ENCODE measurements at places on chromosomes 5 and 9.

DNA sequence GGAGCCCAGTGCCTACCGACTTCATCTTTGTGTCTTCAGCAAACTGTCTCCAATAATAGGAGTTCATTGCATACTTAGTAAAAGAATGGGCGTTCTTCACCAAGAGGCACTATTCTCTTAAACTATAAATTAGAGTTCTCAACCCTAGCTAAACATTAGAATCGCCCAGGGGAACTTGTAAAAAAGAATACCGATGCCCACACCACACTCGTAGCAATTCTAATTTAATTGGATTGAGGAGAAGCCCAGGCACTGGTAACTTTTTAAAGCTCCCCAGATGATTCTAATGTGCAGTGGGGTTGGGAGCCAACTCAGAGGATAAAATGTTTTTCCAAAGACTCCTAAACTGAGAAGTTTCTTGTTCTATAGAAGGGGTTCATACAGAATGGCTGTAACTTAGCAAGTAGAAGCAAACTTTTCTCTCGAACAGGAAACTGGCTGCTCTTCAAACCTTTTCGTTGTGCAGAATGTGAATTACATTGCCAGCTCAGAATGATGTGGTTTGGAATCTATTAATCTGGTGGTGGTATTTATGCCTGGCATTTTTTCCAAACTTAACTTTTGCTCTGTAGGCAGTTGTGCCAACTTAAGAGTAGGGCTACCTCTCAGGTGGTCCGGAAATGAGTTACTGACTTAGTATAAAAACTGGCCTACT, 26.4 kb upstream of the NFIB start:
- DNase-seq: no peak

GRCh38 chr5:180304016-180304292, 12.1 kb upstream of the MAPK9 start:
- DNase-seq: no peak

DNA sequence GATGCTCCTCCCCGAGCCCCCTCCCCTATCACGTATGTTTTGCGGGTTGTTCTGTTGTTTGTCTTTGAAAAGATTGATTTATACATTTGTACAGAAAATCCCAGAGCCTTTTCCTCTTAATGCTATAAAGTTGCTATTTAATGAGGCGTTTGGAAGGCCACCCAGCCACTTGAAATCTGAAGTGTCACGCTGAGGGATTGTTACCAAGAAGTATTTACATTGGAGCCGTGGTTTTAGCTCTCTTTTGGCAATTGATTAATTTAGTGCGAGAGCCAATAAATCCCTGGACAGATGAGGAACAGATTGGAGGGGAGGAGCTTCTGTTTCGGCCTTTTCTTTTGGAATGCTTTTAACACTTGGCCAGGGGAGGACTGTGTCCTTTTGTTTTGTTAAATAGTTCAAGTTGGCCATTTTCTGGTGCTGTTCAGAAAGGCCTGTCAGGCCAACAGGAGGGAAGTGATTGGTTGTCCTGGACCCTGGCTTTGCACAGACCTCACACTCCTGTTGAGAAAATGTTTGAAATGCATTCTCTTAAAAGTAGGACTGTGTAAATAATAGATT, 250.2 kb downstream of the PDZD2 start:
- no peak for DNase-seq

- DNase-seq: no peak
Measured at GRCh38 chr9:114524247-114524681, 19.0 kb upstream of the WHRN start.

DNA sequence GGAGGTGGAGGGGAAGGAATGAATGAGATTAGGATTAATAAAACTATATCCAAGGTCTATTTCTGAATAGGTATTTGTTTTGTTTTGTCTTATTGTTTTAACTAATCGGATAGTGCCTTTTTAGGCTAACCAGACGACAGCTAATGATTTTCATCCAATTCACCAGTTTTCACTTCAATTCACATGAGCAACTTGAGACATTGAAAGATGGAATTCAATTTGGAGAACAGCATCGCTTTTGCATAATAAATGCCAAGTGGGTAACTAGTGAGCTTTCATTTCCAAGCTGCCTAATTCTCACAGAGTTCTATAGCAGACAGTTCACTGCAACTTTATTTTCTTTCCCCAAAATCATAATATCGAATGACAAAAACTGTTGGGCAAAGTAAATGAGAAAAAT, 5.0 kb downstream of the AGXT2 start:
- DNase-seq: no peak

DNA sequence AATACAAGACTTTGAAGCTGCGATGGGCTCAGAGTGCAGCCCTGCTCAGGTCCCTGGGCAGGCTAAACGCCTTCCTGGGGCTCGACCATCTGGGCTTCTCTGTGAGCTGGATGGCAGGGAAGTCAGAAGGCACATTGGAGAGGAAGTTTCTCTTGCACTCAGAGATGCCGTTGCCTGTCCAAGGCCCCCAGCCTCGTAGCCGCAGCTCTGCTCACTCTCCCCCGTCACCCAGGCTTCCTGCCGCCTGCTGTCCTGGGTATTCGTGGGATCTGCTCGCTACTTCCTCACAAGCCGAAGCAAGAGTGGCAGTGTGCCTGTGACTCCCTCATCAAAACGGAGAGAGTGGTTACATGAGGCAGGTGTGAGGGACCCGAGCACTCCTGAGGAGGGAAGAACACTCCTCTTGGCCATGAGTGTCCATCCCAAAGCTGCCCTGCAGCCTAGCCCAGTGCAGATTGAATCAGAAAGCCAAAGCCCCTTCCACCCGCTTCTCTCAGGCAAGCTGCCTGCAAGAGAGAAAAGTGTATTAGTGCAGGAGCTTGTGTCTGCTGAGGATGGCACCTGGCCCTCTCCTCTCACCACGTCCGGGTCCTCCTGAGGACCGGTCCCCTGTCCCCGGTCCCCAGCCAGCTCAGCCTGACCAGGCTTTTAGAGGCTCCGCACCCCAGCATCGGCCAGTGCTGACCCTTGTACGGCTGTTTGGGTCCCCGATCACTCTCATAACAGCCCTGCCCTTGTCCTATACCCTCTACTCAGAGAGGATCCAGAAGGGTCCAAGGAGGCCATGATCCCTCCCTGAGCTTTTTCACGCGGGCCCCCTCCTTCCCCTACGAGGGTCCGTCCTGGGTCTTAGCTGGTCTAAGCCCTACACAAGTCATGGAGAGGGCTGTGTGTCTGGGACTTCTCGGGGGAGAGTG, 7.3 kb downstream of the FCN2 start:
- no peak for DNase-seq

Data from activated CD4-positive, alpha-beta T cell treated with anti-CD3 and anti-CD28 coated beads, Interleukin-2, amount 50 U/mL, for 24 hours (primary cell).